ENCODE measurements at places on chromosomes 16 and 17.

GRCh38 chr17:15185625-15185991 lies 79.5 kb downstream of the PMP22 start:
- no peak for DNase-seq

DNA sequence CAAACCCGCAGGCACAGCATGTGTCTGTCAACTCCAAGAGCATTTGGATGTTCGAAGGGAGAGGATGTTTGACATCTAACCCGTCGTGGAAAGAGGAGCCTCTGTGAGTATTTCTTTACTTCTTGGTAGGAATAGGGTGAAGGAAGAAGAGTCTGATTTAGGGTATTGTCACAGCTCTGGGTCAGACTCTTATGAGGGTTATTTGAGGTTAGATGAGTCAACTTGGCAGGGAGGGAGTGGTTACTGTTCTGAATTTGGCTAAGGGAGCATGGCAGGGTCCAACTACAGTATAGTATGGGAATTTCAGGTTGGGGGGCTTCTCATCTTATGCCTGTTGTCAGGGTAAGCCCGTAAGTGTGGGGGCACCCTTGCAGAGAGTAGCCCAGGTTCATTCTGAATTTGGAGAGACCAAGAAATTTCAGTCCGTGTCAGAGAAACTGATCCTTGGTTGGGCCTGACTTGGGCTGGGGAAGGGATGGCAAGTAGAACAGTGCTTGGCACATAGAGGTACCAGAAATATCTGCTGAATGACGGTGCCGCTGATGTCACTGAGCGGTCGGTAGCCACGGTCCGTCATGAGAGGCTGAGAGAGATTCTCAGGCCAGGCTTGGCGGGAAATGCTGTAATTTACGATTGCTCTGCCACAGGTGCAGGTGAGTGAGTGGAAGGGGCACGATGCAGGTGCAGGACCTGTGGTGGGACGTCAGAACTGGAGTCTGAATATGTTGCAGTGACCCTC lies 43.2 kb downstream of the MYH3 start:
- DNase-seq: no peak

DNA sequence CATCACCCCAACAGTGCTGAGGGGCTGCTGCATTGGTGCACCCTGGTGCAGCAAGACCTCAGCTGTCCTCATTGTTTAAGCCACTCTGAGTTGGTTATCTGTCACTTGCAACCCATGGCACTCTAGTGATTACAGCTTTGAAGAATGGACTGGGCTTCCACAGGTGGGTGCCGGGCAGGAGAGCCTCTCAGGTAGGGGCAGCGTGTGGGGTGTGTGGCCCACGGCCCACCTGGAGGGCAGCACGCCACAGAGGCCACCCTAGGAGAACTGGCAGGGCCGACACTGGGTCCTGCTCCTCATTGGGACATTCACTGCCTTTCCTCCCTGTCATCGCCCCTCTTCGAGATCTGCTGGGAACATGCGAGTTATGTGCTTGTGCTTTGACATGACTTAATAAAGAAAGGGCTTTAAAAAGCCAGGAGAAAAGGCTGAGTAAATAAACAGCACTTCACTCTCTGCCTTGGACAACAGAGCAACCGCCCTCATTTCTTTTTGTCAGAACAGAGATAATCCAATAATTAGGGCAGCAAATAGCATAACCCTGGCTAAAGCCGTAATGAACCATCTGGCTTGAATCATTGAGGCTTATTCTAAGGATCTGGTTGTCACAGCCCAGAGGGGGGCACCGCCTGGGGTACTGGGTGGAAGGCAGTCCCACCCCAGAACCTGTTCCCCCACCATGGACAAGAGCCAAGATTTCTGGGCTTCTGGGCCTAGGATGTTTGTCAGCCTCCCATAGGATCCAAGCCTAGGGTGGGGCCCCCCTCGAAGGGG lies 3.0 kb downstream of the DOC2B start:
- DNase-seq: no peak

DNA sequence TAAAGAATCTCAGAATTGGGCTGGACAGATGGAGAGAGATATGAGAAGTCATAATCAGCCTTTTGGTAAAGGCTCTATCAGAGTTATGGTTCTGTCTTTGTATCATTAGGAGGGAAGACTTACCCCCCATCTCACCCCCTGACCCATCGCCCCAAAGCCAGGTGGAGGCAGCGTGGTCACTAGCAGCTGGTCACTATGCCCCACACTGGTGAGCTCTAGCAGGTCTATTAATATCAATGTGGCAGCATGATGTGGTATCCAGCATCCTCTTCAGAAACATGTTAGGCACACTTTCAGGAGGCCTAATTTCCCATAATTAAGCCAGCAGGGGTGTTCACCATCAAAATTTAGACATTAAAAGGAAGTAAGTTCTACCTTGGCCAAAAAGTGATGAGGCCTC lies 183.8 kb upstream of the COX10 start:
- no peak for DNase-seq

- DNase-seq: no peak
These were observed 72.1 kb upstream of the HNF1B start for GRCh38 chr17:37816950-37817349.

DNA sequence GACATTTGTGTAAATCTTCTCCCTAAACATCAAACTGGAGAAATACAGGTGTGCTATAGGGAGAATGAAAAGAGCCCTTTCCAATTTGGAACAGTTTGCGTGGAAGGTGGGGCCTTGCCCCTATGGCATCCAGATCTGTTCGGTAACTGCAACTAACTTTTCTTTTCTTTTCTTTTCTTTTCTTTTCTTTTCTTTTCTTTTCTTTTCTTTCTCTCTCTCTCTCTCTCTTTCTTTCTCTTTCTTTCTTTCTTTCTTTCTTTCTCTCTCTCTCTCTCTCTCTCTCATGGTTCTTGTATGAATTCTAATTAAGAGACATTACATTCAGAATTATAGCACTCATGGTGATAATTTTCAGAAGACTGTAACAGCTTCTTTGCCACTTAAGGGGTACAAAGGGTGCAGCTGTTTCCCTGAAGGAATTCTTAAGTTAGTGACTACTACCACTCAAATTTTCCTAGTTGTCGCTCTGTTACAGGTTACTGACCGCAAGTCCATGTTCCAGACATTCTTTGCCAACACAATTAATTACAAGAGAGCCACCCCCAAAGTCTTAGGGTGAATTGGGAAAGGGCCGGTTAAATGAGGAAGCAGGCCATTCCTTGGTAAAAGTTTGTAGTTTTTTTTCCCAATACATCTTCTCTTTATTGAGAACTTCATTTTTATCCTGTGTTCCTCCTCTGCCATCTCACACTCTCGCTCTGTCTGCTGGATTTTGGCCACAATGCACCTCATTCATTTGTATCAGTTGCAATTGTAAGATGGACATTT lies 69.8 kb downstream of the KSR1 start:
- no peak for DNase-seq

- no peak for DNase-seq
These were observed 19.7 kb downstream of the LRRC36 start for GRCh38 chr16:67346341-67346740.

DNA sequence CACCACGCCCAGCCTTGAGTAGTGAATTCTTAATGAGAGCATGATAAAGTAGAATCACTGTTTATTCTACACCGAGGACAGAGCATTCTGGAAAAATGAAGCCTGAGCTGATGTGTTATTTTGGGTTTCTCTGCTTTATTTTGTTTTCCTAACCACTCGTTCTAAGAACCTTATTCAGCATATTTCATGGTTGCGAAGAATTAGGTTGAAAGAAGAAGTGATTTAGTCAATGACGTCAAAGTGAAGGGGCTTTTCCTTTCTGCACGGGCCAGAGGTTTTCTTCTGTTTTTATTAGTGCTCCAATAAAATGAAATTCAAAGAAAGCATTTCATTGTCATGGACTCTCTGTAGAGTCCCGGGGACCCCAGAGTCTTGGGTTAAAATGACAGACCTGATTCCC lies 178.5 kb downstream of the MAF start:
- no peak for DNase-seq

- DNase-seq: no peak
These were observed 7.8 kb downstream of the LPO start for GRCh38 chr17:58246104-58246740.

Data from Right ventricle myocardium inferior (tissue), 1 donor.